ENCODE measurements at places on chromosomes 4 and X.

DNA sequence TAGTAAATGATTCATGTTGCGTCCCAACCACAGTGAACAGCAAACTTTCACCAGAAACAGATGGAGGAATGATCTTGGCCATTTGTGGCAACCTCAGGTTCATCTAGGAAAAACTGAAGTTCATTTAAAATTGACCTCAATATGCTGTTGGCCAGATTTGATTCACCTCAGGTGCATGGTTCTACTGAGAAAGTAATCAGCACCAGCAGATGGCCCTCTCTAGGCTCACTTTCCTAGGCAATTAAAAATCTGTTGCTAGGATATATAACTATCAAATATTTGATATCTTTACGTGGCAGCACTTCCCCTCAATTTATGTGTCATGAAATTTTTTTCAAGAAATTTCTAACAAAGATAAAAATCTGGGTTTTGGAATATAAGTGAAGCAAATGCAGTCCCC, 344.7 kb downstream of the GALNTL6 start:
- DNase-seq, result no peak

DNA sequence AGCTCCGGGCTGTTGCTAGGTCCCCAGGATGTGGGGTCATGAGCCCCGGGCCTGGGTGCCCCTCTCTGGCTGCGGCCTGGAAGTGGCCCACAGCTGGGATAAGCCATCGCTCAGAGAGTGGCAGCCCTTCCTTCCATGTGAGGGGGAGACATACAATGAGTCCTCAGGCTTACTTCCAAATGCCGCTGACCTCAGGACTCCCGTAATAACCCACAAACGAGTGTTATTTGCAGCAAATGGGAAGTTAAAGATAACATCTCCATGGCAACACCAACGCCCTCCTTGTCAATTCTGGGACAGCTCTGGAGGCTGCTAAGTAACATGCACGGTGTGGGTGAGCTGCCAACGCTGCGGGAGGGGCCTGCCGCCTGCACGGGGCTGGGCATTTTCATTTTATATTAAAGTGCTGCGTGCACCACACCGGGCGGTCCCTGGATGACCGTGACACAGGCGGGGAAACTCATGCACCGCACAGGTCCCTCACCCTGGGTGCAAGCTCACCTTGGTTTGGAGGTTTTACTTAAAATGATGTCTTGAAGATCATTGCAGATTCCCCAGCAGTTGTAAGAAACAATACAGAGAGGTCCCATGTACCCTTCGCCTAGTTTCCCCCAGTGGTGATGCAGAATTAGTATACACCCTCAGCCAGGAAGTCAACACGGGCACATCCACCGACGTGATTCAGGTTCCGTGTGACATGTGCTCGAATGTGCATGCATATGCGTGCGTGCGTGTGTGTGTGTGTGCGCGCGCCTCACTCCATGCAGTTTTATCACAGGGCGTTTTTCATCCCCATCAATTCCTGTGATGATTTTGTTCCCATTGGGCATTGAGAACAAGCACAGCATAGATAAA, 79.4 kb downstream of the ABLIM2 start:
- DNase-seq, result no peak

DNA sequence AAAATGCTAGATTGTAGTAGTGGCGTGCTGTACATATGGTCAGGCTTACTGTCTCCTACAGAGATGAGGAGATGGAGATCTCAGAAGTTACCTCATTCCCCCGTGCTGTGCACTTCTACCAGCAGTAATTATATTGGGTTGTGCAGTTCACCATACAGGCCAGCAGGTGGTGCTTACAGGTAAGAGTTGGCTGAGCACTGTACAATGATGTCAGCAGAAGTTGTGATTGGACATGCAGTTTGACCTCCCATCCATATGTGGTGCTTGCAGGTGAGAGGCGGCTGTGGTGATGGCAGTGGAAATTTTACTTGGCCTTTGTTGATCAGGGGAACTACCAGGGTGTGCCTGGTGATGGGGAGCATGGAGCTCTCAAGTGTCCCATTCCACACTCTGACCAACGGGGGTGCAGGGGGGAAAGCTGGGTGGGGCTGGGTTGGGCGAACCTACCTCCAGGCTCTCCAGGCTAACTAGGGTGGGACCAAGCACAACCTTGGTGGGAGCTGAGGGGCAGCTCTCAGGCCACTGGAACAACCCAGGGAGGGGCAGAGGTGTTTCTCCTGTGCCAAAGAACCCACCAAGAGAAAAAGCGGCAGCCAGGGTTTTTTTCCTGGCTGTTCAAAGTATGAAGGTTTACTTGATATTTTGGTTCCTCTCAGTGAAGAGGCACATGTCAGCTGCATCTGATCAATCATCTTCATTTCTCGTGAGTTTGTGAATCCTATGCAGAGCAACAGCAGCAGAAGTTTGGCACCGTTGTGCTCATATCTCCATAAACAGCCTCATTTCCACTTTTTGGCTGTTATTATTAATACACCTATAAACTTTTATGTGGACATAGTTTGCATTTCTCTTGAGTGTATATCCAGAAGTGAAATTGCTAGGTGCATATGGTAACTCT, 73.8 kb upstream of the FREM3 start:
- DNase-seq, result peak; percentile 26

DNA sequence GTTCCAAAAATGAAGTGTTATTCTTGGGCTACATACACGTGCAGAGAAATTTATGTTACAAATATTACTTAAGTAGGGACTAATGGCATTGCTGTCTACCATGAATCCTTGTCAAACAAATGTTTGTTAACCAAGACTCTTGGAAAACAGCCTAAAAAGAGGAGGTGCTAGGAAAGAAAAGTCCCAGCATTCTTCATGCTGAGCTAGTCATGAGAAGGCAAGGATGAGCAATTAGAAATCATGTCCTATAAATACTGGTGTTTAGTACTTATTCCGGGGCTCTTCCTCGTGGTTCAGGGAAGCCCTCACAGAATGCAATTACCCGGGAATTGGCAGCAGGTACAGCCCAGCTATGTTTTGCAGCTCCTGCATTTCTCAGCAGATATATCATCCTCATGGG, 378.1 kb upstream of the FTHL17 start:
- DNase-seq, result peak; percentile 1

DNA sequence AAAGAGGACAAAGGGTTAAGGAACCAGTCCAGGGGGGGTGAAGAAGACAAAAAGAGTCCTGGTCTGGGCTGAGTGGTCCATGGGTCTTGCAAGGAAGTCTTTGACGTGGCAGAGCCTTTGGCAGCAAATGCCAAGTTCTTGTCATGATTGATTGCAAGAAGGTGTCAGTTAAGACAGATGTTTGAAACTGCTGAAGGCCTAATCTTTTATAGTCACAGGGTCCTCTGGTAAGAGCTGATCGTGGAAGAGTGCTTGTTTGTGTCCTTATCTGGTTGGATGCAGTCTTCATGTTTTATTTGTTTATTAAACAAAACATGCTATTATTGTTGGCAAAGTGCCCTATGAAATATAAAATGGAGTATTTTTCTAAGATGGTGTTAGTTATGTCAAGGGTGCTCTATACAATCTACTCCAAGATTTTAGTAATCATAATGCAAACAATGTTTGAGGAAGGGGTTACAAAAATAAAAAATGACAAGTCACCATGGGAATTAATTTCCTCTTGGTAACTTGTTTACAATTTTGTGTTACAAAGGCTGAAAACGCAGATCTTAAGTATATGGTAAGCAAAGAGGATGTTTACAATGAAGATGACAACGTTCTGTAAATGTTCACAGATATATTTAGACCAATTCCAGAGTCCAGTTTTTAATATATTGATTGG, 85.9 kb downstream of the MAGED4 start:
- DNase-seq, result no peak

GRCh38 chrX:41317477-41318208, 16.3 kb upstream of the DDX3X start:
- DNase-seq, result no peak

DNA sequence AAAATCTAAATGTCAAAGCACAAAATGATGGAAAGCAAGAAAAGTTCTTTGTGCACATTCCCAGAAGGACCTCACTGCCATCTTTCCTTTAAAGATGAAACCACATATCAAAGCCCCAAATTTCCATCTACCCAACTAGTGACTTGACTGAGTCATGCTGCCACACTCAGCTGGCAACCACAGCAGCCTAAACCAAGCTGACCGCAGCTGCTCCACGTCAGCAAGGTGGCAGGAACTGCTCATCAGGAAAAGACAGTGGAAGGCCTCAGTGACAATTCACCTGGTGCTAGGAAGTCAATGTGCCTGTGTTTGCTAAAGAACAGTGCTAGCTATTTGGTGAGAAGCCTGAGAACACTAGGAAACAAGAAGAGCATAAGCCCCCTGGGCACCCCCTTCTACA, 26.1 kb downstream of the ACOX3 start:
- DNase-seq, result no peak

DNA sequence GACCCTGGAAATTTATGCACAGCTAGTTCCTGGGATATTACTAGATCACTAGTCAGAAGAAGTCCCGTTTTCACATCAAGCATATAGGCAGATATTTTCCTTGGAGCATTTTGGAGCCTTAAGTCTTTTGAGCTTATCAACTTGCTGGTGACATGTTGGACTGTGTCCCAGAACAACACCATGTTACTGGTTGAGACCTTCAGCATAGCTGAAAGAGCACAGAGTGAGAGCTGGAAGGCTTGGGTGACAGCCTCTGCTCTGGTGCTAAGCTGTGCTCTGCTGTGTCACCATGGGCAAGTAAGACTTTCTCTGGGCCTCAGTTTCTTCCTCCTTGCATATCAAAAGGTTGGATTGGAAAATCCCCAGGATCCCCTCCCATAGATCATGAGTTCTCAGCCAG, 116.6 kb upstream of the FRMPD4 start:
- DNase-seq, result no peak

- DNase-seq, result no peak
Observed at GRCh38 chrX:150694738-150695410, 1.7 kb downstream of the MTMR1 start.

DNA sequence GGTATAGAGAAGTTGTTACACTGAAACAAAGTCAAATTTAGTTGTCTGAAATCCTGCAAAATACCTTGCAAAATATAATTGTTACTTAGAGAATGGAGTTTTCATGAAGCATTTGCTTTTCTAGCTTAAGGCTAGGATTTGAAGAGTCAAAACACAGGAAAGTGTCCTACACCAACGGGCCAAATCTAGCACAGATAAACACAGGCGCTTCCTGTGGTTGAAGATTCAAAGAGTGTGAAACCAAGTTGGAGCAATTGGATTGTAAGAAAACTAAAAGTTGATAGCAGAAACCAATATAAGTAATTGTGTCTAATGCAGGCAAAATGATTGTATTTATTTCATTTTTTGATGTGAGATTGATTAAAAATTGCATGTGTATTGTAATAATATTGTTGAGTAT, 2002.5 kb upstream of the TENM3 start:
- DNase-seq, result no peak

GRCh38 chr4:993111-994029, at the start of gene SLC26A1:
Gene SLC26A1, minus strand, starts transcription at chr4:993404. Its CDS starts 1,701 bp downstream, at chr4:991703.
- DNase-seq, result no peak

GRCh38 chr4:154731756-154732155, 12.0 kb upstream of the LRAT start:
- DNase-seq, result no peak

GRCh38 chrX:49710744-49711319, 15.0 kb upstream of the PAGE1 start:
- DNase-seq, result no peak

- no peak for DNase-seq
Observed at GRCh38 chrX:106341823-106342222, 173.7 kb downstream of the PWWP3B start.

GRCh38 chr4:136088211-136088867, 1444.0 kb downstream of the PCDH18 start:
- no peak for DNase-seq

DNA sequence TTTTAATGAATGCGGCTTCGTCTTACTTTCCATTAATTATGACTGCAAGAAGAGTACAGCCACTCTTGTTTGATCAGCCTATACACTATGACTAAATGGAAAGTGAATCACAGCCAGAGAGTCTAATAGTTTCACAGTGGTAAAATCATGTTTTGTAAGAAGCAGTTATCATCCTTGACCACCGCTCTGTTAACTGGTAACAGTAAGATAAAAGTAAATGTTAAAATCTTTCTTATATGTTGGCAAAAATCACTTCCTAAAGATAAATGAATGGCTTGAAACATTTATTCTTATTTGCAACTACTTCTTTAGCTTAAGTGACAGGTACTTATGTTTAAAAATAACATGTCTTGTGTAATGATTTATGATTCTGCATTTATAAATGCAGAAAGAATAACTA, 13.2 kb downstream of the GALNT7 start:
- no peak for DNase-seq

DNA sequence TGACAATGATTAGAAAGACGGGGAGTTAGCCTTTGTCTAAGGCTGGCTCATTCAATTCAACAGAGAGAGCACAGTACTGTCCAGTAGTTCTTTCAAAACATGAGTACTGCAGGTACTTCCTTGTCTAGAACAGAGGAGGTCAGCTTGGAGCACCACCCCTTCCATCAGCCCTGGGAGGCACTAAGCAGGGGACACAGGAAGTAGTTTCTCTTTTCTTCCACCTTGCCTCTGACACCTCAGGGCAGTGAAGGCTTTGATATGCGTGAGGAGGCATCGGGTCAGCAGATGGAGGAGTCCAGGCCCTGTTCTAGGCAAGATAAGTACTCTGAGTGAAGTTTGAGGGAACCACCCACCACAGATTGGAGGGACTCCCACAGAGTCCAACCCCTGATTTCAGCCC, 33.1 kb downstream of the MAGEB10 start:
- DNase-seq, result no peak

GRCh38 chrX:132483488-132483887, 5.3 kb downstream of the MBNL3 start:
- DNase-seq, result no peak

- DNase-seq, result no peak
Observed at GRCh38 chr4:13190093-13190721, 293.9 kb downstream of the RAB28 start.

- DNase-seq, result no peak
Observed at GRCh38 chrX:124719060-124719459, 372.7 kb downstream of the SH2D1A start.

Data from fibroblast of skin of left quadriceps (primary cell).